Activated naive CD4-positive, alpha-beta T cell treated with Interleukin-2 at 50 U/mL for 16 hours (primary cell): ENCODE measurements at places on chromosomes 2 and 18.

- no peak for DNase-seq
These were observed 3.2 kb downstream of the CFLAR start for GRCh38 chr2:201118961-201119854.

- DNase-seq, result no peak
These were observed 132.9 kb downstream of the NR4A2 start for GRCh38 chr2:156199588-156199987.

DNA sequence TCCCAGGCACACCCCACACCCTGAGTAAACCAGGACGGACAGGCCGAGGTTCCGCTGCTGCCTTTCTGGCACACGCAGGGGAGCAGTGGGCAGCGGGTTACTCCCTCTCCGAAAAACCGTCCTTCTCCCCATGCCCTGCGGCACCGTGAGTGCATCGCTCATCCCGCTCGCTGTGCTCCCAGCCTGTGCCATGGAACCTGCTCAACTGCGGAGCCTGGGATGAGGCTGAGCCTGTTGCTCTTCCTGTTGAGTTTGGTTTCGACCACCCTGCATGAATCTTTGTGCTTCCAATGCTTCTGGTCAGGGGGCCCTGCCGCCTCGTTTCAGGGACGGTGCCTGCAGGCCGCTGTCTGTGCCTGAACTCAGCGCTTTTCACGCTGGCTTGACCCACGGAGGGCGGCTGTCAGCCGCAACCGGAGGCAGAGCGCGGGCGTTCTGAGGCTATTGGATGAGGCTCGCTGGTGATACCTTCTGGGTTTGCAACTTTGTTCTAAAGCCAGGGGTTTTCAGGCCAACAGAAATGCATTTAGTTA lies 106.7 kb downstream of the MBP start:
- no peak for DNase-seq

GRCh38 chr2:101187131-101187530 lies 35.9 kb upstream of the TBC1D8 start:
- no peak for DNase-seq

GRCh38 chr2:160742667-160743066 lies 249.1 kb upstream of the RBMS1 start:
- no peak for DNase-seq

- no peak for DNase-seq
These were observed 137.8 kb upstream of the SKOR2 start for GRCh38 chr18:47389210-47389609.

DNA sequence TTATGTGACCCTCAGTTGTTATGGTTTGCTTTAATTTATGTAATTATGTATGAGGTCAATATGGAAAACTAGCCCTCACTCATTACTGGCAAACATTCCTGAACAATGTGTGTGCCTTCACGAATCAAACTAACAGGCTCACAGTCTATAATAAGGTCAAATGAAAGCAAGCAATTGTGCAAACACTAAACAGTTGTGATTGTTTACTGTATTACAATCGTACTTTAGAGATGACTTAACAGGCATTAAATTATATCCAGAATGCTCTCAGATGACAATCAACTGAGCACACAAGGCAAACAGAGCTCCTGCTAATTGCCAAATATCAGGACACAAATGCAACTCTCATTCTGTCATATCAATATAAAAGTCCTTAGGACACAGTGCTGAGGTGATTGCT lies 29.5 kb downstream of the COL5A2 start:
- no peak for DNase-seq

DNA sequence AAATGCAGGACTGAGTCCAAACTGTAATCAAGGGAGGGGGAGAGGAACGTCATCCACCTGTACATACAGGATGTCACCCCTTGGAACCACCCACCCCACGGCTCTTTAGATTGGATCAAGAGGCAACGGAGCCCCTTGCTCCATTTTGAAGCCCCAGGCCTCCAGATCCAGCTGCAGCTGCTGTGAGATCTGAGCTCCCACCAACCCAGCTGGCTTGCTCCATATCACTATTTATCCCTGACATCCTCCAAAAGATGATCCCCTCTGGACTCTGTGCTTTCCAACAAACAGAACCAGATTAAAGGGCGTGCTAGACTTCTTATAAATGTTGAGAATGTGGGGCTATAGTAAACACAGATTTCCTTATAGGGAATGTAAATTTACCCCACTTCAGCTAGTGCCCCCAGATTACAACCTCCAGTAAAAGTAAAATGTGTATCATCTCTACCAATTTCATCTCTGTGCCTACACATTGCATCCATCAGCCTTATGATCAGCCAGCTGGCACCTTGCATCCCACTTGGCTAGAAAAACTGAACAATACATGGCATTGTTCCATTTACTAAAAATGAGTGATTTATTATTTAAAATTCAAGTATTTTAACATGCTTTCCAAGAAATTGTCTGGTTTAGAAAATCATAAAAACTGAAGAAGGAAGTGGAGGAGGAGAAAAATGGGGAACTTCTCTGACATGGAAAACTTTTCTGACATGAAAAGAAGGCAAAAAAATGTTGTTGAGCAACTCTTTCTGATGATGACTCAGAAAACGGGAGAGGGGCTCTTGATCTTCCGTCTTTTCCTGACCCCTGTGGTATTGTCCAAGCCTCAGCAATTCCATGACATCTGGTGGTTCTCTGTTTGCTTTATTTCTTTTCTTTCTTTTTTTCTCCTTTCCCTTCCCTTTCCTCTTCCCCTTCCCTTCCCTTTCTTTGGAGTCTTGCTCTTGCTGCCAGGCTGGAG lies 262.6 kb upstream of the THUMPD2 start:
- no peak for DNase-seq

DNA sequence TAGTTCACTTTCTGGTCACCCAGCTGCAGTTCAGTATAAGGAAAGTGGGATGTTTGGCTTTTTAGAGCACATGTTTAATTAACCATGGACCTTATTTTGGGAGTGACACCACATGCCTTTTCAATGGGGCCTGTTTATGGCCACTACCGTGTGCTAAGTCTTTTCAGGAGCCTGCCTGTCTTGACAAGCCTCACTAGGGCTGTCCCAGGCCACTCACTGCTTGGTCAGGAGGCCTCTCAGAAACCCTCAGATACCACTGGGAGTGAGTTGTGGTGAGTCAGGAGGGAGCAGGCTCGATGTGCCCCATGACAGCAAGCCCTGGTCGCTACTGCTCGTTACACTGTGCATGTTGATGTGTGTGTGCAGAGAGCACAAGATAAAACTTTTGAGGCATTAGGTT lies 123.0 kb downstream of the MAP4K4 start:
- DNase-seq, result no peak

DNA sequence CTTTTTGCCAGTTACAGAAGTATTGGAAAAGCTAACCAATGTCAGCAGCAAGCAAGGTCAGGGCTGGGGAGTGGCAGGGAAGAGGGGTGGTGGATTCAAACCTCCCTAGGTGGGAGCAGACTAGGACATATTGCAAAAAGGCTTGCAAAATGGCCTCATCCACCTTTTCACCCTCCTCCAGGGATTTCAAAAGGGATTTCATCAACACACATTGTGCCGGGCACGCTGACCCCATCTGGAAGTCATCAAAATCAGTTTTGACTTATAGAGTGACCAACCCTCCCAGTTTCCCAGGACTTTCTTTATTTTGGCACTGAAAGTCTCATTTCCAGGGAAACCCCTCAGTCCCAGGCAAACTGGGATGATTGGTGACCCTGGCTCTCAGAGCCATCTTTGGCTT lies 94.7 kb downstream of the BIN1 start:
- DNase-seq, result no peak

- DNase-seq, result no peak
These were observed 49.2 kb downstream of the CYB5A start for GRCh38 chr18:74242438-74243096.

DNA sequence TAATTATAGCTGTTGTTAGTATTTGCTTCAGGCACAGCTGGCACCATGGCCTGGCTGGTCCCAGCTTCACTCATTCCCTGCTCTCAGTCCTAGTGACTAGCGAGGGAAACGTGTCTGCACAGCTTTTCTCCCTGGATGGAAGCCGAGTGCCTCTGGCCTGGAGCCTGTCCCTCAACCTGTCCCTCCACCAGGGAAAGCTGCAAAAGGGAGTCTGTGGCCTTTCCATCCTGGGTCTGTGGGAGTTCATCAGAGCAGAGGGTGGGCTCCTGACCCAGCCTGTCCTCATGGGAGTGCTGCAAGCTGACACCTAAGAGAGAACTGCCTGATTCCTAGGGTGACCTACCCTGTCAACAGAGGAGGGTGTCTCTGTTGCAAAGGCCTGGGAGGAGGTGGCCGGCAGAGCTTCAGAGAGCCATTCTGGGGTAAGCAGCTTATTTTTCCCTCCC lies 118.3 kb downstream of the CAPN13 start:
- no peak for DNase-seq

- no peak for DNase-seq
These were observed 265.5 kb downstream of the CYRIA start for GRCh38 chr2:16400127-16400623.

DNA sequence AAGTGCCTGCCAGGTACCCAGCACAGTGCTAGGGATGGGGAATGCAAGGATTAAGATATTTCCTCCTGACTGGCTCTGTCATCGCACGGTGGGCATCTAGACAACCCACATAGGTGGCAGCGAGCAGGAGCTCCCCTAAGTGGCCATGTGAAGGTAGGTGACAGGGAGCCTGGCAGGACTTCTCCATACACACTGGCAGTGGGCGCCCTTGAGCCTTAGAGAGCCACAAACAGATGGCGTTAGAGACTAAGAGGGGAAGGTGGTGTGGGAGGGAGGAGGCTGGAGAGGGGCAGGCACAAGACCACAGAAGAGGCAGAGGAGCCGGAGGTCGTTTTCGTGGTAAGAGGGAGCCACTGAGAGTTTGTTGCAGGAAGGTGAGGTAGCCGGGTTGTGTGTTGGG lies 15.2 kb downstream of the PRELID3A start:
- no peak for DNase-seq

- no peak for DNase-seq
These were observed 86.4 kb upstream of the LPIN2 start for GRCh38 chr18:3099327-3099726.

DNA sequence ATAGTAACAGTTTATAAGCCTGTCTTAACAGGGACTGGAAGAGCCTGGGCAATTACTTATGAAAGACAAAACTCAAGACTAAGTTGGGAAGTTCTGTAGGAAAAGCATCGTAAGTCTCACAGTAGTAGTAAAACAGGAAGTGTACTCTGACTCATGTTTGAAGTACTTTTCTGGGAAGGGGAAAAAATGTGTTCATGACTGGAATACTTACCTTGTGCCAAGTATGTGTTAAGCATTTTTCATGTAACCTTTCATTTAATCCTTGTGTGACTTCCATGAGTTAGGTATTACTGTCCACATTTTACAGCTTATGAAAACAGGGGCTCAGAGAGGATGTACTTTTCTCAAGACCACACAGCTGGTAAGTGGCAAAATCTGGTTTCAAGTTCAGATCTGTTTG lies 13.7 kb upstream of the SKOR2 start:
- no peak for DNase-seq

- no peak for DNase-seq
These were observed 175.5 kb upstream of the CELF4 start for GRCh38 chr18:37741032-37741623.

GRCh38 chr18:3579701-3580100 lies 129.7 kb downstream of the TGIF1 start:
- no peak for DNase-seq

DNA sequence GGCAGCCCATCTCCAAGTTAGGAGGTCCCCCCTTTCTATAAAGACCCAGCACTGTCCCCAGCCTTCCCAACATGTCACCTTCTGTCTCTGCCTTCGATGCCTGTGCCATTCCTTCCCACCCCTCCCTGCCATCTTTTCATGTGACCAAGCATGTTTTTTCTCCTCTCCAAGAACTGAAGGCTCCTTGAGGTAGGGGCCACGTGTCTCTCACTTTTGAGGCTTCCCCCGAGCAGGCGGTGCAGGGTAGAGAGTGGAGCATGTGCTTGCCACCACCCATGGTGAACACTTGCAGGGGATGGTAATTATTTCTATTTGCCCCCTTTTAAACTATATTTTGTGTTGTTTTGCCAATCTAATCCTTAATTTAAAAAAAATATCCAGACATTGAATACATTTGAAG lies 168.4 kb downstream of the ACKR3 start:
- DNase-seq, result no peak

DNA sequence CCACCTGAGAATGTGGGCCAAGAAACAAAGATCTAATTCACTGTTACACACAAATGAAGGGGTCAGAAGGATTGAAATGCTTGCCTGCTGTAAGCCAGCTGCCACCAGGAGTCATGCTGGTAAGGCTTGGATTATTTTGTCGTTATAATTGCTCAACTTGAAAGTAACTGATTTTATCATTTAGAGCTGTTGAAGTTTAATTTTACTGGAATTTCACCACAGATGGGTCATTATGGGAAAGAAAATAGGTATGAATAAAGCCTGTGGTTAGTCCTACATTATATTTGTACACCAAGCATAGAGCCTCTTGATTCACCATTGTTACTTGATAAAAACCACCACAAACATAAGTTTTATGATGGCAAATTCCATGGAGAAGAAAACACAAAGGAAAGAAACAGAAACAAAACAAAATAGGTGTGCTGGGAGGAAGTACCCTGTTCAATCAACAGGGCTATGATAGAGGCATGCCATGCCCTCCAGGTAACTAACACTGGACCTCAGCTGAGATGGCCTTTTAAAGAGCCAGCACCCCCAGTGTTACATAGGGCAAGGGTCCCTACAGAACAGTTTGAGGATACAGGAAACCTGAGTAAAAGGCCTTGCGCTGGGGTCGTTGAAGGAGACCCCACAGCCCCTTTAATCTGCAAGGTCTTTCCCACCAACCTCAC lies 3.0 kb downstream of the CLEC4F start:
- no peak for DNase-seq

DNA sequence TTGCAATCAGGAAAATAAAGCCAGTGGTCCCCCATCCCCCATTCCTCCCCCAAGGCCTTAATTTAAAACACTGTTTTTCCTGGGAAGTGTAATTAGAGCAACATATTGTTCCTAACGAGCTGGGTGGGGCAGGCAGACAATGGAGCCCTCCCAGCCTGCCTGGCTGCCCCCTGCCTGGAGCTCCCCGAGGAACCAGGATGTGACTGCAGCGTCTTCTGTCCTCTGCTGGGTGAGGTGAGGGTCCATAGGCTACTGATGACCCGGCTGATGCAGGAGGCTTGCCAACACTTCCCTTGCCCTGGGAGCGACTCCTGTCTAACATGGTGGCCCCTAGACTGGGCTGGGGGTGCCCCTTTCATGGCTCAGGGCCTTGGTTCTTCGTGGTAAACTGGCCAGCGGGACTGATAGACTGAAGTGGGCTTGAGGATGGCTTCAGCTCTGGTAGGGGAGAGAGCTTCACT lies 152.4 kb downstream of the DYSF start:
- DNase-seq, result no peak

- no peak for DNase-seq
These were observed 358.7 kb upstream of the TFPI start for GRCh38 chr2:187912950-187913349.

DNA sequence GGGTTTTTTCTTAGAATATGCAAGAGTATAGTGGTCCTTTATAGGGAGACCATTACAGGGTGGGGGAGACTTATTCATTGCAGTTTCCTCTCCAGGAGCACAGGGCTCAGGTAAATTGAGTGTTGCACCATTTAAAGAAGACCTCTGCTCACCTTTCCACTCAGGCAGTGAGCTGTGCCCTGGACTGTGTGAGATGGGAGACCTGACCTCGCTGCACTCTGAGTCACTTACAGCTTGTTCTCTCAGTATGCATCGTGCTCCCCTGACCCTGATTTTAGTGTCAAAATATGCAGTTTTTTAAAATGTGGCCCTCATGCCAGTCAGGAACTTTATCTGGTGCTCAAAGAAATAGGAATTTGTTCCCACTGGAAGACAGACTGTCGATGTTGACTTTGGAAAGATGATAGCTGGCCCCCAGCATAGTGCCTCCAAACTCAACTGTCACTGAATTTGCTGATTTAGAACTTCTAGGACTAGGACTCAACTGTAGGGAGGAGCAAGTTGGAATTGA lies 146.7 kb upstream of the EPAS1 start:
- DNase-seq, result no peak
